Activated CD4-positive, CD25-positive, alpha-beta regulatory T cell treated with anti-CD3 and anti-CD28 coated beads, Interleukin-2, amount 50 U/mL, for 72 hours (primary cell): ENCODE measurements at places on chromosomes 4 and X.

DNA sequence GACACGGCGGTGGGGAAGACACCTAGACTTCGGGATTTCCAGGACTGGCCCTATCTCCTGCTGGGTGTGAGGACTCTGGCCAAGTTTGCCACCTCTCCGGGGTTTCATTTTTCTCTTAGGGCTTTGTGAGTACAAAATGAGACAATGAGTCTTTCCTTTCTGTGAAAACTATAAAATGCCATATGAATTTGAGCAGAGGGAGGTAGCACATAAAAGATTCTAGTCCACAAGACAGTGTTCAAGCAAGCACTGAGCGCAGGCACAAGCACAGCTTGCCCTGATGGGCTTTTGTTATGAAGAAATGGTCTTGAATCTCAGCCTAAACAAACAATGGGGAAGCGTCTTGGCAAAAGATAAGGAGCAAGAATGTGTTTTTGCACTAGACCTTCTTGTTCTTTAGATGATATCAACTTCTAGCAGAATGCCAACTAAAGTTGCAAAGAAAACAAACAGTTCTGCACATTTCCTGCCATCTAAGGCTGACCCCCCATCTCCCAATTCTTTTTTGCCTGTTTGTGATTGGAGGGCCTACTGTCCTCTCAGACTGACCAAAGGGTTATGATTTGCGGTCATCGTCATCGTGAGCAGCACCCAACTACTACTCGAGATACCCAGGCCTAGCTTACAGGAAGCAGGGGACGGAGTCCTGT, 73.0 kb upstream of the ZNF518B start:
- no peak for DNase-seq

GRCh38 chrX:44621078-44621477, 78.4 kb upstream of the FUNDC1 start:
- DNase-seq = no peak

- DNase-seq = no peak
Measured at GRCh38 chr4:98512918-98513317, 145.5 kb downstream of the TSPAN5 start.

GRCh38 chr4:20253735-20254409, 2.2 kb downstream of the SLIT2 start:
- DNase-seq = no peak

GRCh38 chr4:83089410-83090157, 24.9 kb downstream of the PLAC8 start:
- no peak for DNase-seq

GRCh38 chr4:76199664-76200211, 13.9 kb downstream of the SCARB2 start:
- no peak for DNase-seq

- no peak for DNase-seq
Measured at GRCh38 chr4:38621831-38622230, 42.2 kb upstream of the KLF3 start.

GRCh38 chr4:114481856-114482255, 116.8 kb upstream of the UGT8 start:
- DNase-seq = no peak

DNA sequence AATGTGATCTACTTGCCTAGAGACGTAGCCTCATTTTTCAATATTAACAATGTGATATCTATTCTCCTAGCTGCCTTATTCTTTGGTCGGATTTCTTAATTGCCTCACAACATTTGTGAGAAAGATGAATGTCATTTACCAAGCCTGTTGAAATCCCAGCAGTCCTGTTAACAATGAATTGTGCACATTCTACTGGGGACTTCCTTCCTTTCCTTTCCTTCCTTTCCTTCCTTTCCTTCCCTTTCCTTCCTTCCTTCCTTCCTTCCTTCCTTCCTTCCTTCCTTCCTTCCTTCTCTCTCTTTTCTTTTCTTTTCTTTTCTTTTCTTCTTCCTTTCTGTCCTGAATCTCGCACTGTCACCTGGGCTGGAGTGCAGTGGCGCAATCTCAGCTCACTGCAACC, 107.1 kb downstream of the GPAT3 start:
- DNase-seq = no peak

GRCh38 chr4:122687531-122688061, 44.9 kb upstream of the BBS12 start:
- DNase-seq = no peak

DNA sequence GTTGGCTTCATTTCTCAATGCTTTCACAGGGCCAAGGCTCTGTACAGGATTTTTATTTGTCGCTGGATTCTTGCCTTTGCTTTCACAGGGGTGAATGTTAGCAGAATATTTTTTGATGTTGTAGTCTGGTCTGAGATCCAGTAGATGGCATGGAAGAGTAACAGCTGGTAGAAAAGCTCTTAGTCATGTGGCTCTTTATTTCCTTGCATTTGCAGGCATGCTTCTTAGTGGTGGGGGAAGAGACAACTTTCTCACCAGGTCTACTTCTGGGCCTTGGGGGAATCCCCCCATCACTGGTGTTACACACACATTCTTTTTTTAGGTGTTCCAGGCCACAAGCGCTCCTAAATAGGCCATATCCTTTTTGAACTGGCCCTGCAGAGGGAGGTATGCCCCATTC, 58.2 kb upstream of the DKK2 start:
- DNase-seq = no peak

DNA sequence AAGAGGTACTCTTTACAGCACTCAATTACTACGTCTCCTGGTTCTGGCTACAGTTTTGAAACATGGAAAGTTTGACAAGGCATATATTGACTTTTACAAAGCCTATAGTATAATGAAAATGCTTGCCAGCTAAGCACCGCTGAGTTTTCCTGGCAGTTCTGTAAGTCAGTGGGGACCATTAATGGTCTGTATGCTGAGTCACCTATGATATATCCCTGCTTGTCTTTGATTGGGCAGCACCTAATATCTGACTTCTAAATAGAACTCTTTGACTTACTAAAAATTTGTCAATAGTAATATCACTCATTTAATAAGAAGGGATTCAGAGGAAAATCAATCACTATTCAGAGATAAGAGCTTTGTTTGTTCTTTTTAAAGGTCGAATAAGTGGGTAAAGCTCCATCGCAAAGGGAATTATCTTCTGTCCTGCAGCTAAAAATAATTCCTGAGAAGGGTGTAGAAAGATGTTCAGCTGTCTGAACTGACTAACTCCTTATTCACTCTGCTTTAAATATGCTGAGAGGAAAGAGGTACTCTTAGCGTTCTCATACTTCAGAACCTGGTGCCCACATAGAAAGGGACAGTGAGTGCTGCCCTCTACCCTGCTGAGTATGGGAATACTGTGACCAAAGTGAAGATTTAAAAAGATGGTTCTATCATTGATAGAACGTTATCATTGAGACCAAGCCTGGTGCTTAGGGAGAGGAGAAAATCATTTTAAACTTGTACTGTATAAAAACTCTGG, 959 bp downstream of the SMPX start:
- DNase-seq = no peak

- DNase-seq = no peak
Measured at GRCh38 chr4:168781341-168781740, 228.7 kb downstream of the CBR4 start.

- DNase-seq = no peak
Measured at GRCh38 chrX:143437439-143437838, 79.8 kb downstream of the SPANXN3 start.

DNA sequence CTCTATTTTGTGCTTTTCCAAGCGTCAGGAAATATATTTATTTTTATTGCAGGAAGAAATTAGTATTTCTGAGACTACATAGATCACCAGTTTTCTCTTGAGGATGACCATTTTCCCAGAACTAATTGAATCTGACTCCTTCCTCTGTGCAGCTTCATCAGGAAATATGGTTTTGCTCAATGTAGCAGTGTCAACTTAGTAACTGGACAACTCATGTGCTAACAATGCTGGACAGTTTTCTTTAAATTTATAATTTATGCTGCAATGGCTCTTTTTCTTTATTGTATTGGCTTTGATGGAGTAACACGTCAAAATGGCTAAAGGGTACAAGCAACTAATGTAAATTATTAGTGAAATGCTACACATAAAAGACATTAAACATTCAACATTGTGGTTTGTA, 531.5 kb downstream of the ANKRD50 start:
- DNase-seq = no peak

- no peak for DNase-seq
Measured at GRCh38 chr4:101870874-101871273, 80.3 kb downstream of the BANK1 start.

DNA sequence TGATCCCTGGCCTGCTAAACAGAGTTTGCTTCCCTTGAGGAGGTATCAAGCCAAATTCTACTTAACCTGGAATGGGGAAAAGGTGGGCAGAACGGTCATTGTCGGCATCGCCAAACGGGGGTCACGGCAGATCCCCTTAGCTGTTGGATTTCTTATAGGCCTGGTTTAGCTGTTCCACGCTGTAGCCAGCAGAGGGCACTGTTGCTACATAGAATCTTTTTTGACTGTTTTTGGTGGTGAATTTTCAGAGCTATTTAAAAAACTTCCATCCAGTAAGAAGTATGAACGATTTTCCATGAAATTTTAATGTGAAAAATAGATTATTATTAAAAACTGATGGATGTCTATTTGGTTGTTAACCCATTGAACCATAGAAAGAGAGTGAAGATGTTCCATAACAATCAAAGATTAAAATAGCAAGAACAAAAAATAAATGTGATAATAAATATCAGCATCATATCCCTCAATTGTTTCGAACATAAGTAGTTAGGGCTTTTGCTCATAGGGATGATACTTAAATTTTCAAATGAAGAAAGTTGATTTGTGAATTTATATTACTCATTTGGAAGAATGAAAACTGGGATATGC, 56.6 kb downstream of the LINC00632 start:
- peak; percentile 45 for DNase-seq

GRCh38 chr4:6268650-6269615, 717 bp upstream of the WFS1 start:
- no peak for DNase-seq

- no peak for DNase-seq
Measured at GRCh38 chrX:19750783-19751467, 136.5 kb downstream of the SH3KBP1 start.

DNA sequence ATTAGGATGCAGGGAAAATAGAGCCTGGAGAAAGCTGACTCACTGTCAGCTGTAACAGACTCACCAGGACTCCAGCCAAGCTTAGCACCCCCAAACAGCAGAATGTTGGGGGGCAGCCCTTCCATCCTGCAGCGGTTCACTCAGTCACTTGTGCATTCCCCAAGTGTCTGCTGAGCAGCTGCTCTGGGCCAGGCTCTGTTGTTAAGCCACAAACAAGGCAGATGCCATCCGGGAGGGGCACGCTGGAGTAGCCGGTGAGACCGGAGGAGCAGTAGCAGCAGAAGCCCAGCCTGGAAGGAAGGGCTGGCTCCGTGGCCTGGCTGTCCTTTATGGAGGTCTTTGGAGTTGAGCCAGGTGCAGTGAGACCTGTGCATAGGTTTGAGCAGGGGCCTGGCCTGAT, 22.0 kb downstream of the CCNQ start:
- no peak for DNase-seq

- DNase-seq = no peak
Measured at GRCh38 chr4:80017125-80017854, 55.7 kb downstream of the ANTXR2 start.

GRCh38 chrX:107686792-107687191, 58.5 kb downstream of the PRPS1 start:
- no peak for DNase-seq

- DNase-seq = no peak
Measured at GRCh38 chrX:44022964-44023363, 49.8 kb upstream of the NDP start.

DNA sequence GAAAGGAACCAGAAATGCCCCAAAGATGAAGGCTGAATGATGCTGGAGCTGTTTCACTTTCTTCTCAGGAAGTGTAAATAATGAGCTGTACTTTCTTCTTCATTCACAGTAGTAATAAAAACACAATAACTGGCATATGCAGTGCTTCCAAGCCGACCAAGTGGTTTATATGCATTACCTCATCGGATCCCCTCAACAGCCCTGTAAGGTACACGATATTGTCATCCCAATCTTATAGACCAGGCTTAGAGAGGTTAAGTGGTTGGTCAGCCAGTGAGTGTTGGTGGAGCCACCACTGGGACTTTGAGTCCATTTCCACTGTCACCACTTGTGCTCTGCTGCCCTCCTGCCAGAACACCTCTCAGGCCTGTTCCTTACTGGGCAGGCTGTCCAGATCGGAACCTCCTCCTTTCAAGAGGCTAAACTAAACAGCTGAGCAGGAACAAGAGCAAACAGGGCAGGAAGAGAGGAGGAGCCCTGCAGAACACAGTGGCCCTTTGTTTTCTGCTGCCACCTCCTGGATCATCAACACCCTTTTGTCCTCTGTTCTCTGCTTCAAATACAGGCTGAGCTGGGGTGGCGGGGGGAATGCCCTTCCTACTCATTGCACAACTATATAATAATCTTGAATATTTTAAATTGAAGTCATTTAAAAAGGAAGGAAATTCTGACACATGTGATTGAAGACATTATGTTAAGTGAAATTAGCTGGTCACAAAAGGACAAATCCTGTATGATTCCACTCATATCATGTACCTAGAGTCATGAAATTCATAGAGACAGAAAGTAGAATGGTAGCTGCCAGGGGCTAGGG, 112.5 kb upstream of the ATP6AP2 start:
- DNase-seq = no peak

DNA sequence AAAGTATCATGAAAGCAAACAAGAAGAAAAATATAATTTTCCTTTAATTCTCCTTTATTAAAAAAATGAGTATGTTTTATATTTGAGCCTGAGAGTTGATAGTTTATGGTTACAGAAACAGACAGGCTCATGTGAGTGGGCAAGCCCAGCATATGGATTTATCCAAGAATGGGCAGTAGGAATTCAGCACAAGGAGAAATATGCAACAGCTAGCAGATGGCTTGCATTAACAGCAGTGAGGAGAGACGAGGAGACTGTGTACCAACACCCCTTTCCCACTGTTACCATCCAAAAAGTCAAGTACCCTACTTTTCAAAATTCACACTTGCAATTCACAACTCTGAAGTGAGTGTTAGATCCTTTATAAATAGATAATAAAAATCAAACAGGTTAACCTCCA, 1760.2 kb upstream of the TENM3 start:
- no peak for DNase-seq

DNA sequence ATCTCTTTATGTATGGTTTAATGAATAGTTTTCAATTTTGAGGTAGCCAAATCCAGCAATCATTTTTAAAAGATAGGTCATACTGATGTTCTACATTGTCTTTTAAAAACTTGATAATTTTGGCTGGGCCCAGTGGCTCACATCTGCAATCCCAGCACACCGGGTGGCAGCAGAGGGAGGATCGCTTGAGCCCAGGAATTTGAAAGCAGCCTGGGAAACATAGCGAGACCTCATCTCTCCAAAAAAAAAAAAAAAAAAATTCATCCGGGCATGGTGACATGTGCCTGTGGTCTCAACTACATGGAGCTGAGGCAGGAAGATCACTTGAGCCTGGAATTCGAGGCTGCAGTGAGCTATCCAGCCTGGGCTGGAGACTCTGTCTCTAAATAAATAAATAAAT, 419.8 kb downstream of the GALNTL6 start:
- DNase-seq = no peak

DNA sequence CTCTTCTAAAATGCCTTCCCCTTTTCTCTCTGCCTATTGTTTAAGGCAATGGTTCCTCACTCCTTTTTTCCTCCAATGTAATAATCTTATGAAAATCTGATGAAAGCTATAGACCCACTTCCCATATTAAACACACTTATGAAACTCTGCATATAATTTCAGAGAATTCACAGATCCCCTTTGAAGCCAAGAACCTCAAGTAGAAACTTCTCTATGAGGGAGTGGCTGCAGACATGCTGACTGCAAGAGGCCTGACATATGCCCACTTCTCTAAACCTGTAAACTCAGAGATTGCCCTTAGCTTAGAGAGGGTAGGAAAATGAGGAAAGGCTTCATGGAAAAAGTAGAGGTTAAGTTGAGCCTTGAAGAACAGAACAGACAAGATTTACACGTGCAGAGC, 37.6 kb downstream of the TAB3 start:
- no peak for DNase-seq

GRCh38 chr4:94334962-94335361, 7.7 kb downstream of the HPGDS start:
- DNase-seq = no peak
